ENCODE measurements at places on chromosomes 6 and 20.
A peak's percentile ranks its signal among the peaks of the same experiment; 100 is the strongest.

- no peak for DNase-seq
Measured at GRCh38 chr6:10401632-10402223, 13.1 kb downstream of the TFAP2A start.

GRCh38 chr6:123965894-123966293 lies 162.2 kb downstream of the NKAIN2 start:
- DNase-seq, result no peak

- no peak for DNase-seq
Measured at GRCh38 chr6:134911547-134911946, 38.4 kb downstream of the ALDH8A1 start.

- peak; percentile 44 for DNase-seq
Measured at GRCh38 chr20:62617711-62618483, 24.4 kb upstream of the SLCO4A1 start.

- DNase-seq, result no peak
Measured at GRCh38 chr20:3931664-3932063, 42.5 kb downstream of the PANK2 start.

DNA sequence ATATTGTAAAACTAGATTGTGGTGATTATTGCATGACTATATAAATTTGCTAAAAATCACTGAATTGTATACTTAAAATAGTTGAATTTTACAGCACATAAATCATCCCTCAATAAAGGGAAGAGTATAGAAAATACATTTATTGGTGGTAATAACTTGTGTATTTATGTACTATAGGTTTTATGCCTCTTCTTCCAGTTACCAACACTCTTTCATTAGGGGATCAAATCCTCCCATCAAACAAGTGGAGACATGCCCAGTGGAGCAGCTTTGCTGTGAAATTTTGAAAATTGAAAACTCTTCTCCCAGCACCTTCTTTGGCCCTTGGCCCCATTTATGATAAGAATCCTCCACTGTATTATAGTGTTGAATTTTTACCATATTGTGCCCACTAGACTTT lies 10.1 kb upstream of the SSR1 start:
- DNase-seq, result no peak

DNA sequence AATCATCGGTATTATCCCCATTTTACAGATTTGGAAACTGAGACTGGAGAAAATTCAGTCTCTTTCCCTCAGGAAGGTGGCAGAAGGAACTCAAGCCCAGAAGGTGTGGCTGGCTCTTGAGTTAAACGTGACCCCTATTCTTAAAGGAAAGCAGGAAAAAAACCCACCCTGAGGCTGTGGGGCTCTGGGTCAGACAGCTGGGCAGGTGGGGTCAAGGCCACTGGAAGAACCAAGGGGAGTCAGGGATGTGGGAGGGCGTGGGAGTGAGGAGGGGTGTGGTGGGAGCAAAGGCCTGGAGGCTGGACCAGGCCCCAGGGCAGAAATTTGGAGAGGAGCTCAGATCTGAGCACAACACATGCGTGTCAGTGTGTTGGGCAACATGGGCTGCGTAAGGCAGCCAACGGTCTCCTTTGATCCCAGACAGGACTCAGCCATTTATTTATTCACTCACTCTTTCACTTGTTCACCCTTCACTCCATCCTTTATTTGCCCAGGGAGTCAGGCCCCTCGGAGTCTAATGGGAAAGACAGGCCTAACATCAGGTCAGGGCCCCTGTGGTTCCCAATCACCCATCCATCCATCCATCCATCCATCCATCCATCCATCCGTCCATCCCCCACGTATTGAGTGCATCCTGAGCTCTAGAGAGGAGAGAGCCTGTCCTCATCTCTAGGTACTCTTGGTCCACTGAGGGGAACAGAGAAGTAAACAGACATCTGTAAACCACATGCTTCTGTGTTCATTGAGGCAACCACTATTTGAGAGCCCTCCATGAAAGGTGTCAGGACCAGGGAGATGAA lies 165.0 kb downstream of the VEGFA start:
- DNase-seq, result no peak

DNA sequence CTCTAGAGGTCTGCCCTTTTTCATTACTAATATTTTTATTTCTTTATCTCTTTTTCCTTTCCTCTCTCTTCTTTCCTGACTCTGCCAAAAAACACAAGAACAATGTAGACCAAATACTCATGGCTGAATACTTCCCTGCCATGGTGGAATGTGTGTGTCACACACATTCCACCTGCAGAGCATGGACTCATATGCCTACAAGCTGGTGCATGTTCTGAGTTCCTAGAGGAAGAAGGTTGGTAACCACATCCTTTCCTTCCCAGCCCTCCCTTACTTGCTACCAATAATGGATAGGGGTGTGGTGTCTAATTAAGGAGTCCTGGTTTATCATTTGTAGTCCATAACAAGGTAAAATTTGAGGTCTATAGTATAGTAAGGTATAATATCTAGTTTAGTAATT lies 15.2 kb upstream of the CST9L start:
- no peak for DNase-seq

- no peak for DNase-seq
Measured at GRCh38 chr6:71533939-71534379, 245.3 kb downstream of the OGFRL1 start.

DNA sequence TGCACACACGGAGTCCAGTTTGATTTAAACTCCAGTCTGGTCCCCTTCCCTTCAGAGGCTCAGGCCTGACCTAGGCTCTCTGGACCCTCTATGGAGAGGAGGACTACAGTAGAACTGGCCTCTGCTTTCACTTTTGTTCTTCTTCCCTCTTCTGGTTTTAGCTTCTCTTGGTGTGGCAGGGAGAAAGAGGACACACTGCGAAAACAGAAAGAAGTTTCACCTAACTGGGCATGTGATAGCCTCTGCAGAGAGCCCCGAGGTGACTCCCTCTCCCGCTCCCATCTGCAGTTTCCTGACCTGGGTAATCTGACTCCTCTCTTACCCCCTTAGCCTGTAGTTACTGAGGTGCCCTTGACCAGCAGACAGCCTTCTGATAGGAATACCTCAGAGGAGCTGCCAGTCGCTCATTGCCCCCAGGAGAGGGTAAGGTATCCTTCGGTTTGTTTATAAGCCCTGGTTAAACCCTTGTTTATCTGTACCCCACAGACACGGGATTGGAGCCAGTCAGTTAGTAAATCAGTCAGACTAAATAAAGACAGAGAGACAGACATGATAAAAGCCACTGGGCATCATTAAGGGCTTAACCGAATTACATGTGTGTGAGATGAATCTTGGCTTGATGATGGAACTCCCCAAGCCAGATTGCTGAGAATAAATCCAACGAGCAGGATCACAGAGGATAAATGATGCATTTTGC lies 12.0 kb upstream of the DTNBP1 start:
- DNase-seq, result no peak

DNA sequence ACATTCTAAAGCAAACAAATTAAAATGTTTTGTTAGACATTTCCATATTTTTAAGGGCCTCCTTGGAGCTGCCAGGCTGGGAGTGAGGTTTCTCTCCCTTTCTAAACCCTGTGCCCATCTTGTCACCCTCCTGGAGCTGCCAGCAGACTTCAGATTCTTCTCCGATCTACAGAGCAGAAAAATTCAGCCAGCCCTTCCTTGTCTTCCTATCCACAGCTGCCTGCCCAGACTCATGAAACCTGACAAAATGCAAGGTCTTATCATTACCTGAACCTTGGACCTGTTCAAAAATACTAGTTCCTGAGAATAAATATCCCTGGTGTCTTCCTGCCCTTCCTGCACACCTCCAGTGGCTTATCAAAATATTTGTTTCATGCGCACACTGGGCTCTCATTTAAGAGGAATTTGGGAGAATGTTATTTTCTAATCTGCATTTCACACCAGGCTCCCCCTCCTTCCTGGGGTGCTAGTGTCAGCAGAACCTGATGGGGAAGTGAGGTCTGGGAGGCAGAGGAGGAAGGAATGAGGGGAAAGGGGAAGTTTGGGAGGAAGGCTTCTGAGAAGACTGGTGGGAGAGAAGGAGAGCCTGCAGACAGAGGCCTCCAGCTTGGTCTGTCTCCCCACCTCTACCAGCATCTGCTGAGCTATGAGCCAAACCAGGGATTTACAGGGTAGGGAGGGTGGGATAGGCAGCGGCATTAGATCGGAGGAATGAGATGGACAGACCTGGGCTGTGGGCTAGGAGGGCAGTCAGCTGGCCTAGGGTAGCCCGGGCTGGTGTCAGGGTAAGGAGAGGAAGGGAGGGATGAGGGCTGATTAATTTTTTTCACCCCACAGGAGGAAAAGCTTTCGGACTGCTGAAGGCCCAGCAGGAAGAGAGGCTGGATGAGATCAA lies at the start of gene AIF1:
Gene AIF1, plus strand, starts transcription at position 551 of the 895 bp plus-strand sequence. Its CDS starts 96 bp downstream, at position 647.
- no peak for DNase-seq

- no peak for DNase-seq
Measured at GRCh38 chr20:1274485-1275311, 8.6 kb downstream of the SNPH start.

DNA sequence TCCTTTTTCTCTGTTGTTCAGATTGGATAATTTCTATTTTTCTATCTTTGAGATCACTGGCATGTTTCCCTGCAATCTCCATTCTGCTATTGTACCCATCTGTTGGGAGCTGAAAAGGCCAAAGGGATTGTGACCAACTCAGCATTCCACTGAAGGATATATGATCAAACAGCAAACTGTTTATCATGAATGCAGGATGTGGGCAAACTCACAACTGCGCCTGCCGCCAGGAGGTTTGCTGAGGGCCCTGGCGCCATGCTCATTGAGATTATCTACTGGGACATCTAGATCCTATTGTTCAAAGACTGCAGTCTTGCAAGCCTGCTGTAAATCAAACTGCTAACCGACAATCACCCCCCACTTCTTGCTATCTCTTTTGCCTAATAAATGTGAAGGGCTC lies 3.8 kb upstream of the FKBP1A start:
- no peak for DNase-seq

GRCh38 chr20:62666736-62667529 lies 24.6 kb downstream of the SLCO4A1 start:
- no peak for DNase-seq

GRCh38 chr6:142534484-142534883 lies 232.7 kb downstream of the ADGRG6 start:
- DNase-seq, result no peak

- DNase-seq, result no peak
Measured at GRCh38 chr20:61514018-61514365, 261.9 kb downstream of the CDH4 start.

GRCh38 chr20:35497780-35498189 lies 31.7 kb downstream of the C20orf173 start:
- DNase-seq, result no peak

GRCh38 chr6:141551318-141551717 lies 581.4 kb upstream of the GJE1 start:
- DNase-seq, result no peak

GRCh38 chr20:8423482-8423881 lies 291.4 kb downstream of the PLCB1 start:
- no peak for DNase-seq

DNA sequence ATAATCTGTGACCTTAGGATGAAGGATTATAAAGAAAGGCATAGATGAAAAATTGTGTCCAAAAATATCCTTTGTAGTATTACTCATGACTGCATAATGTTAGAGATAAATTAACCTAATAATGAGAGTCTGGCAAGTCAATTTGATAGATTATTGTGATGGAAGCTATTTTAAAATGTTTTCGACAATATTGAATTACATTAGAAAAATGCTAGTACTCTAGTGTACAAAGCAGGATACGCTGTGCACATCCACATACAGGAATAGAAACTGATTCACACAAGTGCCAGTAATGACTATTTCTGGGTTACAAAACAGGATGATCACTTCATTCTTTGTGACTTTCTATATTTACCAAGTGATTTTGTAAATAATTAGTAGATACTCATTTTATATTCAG lies 3.3 kb downstream of the SLC17A2 start:
- DNase-seq, result no peak

DNA sequence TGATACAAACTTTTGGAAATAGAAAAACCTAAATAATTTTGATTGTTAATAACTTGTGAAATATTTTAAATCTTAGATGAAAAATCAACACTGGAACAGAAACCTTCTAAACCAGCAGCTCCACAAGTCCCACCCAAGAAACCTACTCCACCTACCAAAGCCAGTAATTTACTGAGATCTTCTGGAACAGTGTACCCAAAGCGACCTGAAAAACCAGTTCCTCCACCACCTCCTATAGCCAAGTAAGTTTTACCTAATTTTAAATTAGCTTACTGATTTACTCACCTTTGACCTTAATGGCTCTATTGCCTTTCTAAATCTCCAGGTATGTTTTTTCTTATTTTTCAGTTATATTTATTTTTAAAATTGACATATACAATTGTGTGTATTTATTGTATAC lies 102.6 kb upstream of the ADGRF4 start:
- DNase-seq, result no peak

GRCh38 chr6:139708337-139709199 lies 334.1 kb upstream of the CITED2 start:
- no peak for DNase-seq

- DNase-seq, result no peak
Measured at GRCh38 chr6:32679492-32679891, 13.0 kb upstream of the HLA-DQB1 start.

GRCh38 chr6:109097661-109098060 lies 2.4 kb downstream of the CEP57L1 start:
- DNase-seq, result no peak

DNA sequence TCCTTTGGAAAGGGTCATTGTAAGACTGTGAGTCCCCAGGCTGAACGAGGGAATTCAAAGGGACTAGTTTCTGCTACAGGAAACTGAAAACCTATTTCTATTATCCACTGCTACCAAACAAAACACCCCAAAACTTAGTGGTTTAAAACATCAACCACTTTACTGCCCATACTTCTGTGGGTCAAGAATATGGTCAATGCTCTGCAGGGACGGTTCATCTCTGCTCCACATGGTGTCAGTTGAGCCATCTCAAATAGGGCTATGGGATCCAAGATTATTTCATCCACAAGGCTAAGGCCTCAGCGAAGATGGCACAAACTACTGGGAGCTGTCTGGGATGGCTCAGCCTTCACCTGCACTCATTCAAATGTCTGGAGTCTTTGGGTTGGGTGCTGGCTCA lies 65.5 kb downstream of the DZANK1 start:
- DNase-seq, result no peak
